ENCODE measurements at places on chromosomes 4 and X. TPM values are rescaled to one million over a fixed set of nuclear protein-coding genes. Genes with fewer than 3 reads are reported as not detected.

Gene SULT1E1
- total RNA-seq: 3.2 TPM

GRCh38 chrX:131704136-131704695 lies 160.3 kb downstream of the OR13H1 start:
- no peak for DNase-seq

GRCh38 chr4:7760706-7761105 lies 179.0 kb downstream of the AFAP1 start:
- no peak for DNase-seq

DNA sequence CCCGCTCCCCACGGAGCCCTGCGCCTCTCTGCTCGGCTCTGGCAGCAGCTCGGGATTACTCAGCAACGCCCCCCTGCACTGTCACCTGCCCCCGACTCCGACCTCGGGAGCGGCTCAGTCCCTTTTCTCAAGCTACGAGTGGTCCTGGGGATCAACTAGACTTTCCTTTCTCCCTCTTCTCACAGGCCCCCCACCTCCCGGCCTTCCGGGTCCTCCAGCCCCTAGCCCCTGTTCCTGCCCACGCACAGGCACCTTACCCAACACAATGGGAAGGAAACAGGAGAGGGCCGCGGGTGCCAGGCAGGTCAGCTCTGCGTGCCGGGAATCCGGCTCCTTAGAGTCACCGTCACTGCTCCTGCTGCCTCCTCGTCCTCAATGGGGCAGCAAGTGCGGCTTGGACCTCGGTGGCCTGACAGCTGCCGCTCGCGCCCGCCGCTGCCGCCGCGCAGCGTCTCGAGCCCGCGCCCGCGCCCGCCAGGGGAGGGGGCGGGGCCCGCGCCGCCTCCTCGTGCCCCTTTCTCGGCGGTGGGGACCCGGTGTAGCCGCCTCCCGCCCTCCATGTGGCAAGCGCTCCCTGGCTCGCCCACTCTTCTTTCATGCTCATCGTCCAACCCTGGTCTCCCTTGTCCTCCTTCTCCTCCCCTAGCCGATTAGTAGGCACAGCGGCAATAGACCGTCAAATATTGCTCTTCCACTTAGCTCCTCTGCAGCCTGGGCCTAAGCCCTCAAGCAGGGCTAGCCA lies at the start of gene RAB9B:
RAB9B (minus strand) TSS at position 455 of the 742 bp plus-strand sequence. CDS start 6,473 bp downstream, outside the sequence.
- peak; percentile 33 for DNase-seq

DNA sequence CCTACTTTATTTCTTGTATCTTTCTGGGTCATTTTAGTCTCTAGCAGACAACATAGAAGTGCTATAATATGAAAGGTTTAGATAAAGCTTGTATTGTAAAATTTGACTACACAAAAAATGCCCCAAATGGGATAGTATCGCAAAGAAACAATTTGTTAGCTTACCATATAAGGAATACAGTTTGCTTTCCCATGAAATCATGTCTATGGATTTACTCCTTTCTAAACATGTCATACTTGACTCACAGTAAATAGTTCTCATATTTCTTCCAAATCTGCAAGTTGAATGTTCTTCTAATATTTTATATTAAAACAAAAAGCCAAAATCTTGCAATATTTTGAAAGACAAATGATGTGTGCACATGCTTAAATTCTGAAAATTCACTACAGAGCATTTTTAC lies 103.9 kb downstream of the PPA2 start:
- DNase-seq: no peak

DNA sequence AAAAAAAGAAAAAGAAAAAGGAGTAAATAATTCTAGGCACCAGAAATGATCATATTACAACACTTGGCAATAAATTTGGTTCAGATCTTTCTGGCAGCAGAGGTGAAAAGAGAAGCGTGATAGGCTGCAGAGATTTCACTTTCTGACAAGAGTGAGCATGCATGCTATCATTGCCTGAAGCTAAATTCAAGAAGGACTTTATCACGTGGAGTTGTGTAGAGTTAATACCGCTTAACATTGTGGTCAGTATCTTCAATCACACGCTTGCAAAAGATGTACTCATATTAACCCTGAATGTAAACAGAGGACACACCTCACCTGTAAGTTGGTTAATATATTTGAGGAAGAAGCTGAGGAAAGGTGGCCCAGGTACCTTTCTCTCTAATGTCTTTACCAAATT lies 31.4 kb upstream of the RBPJ start:
- DNase-seq: no peak

Gene FAM184B
- total RNA-seq: 0.09 TPM

All from lung (tissue), 17 donors.